Stimulated activated CD4-positive, alpha-beta T cell treated with anti-CD3 and anti-CD28 coated beads, Interleukin-12 subunit alpha, Interleukin-12 subunit beta, amount 100 ng/mL, for 48 hours (primary cell): ENCODE measurements at places on chromosomes 7 and 10.

- no peak for DNase-seq
These were observed 29.1 kb downstream of the CHCHD3 start for GRCh38 chr7:133052826-133053225.

DNA sequence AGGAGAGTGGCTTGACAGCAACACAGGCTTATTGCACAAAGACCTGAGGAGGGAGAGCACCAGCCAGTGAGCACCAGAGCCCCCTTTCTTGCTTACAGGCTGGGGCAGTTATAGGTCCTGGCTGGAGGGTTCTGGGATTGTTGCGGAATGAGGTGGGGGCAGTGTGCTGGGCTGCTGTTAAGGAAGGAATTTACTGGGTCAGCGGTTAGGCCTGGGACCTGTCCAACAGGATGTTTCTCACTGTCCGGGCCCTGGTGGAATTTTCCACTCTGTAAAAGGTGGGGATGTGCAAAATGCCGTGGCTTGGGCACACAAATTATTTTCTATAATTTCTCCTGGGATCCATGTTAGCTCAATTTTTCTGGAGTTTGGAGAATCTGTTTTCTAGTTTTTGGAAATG lies 757.3 kb downstream of the TYW1 start:
- no peak for DNase-seq

GRCh38 chr10:110296966-110297365 lies 7.8 kb downstream of the SMNDC1 start:
- no peak for DNase-seq

- DNase-seq, result no peak
These were observed 136.5 kb downstream of the ADARB2 start for GRCh38 chr10:1600861-1601260.

- DNase-seq, result no peak
These were observed 37.5 kb downstream of the PFKFB3 start for GRCh38 chr10:6240254-6240653.

GRCh38 chr7:133360201-133360600 lies 107.3 kb downstream of the EXOC4 start:
- no peak for DNase-seq

GRCh38 chr7:98210513-98211220 lies 572 bp upstream of the BHLHA15 start:
- no peak for DNase-seq

- DNase-seq, result no peak
These were observed 350.7 kb downstream of the IPMK start for GRCh38 chr10:57917019-57917418.
